Ovary (tissue), 10 donors: ENCODE measurements at places on chromosomes 1 and 21.

GRCh38 chr1:154478639-154479038 is 23.4 kb upstream of the TDRD10 start:
- DNase-seq, result no peak

- no peak for DNase-seq
Measured at GRCh38 chr1:3620708-3621107, 4.1 kb upstream of the TPRG1L start.

- peak; percentile 33 for DNase-seq
Measured at GRCh38 chr1:183180218-183180617, 5.8 kb upstream of the LAMC2 start.

GRCh38 chr1:24709791-24710441 is 35.3 kb upstream of the CLIC4 start:
- DNase-seq, result no peak

DNA sequence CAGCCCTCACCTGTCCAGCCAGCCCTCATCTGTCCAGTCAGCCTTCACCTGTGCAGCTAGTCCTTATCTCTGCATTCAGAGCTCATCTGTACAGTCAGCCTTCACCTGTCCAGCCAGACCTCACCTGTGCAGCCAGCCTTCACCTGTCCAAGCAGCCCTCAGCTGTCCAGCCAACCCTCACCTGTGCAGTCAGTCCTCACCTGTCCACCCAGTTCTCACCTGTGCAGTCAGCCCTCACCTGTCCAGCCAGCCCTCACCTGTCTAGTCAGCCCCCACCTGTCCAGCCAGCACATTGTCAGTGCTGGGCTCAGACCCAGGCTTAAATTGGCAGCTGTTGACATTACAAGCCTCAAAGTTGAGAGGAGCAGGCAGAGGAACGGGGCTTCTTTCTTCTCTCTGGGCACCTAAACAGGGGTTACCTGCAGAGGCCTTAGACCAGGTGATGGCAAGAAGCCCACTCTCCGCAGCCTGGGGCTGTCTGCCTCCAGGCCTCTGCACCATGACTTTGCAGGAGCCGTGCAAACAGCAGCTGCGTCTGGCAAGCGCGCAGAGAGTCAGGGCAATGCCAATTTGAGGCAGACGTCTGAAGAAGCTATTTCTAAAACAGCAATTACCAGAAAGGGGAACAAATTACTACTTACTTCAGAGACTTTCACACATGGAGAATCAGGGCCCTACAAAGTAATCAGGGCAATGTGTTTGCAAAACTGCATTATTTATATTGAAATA is 506.1 kb downstream of the NPHP4 start:
- no peak for DNase-seq
